A549 treated with GW870086 at 1 μM for 4 hours (cell line): ENCODE measurements at places on chromosomes 12 and 14. TPM values are rescaled to one million over a fixed set of nuclear protein-coding genes. Genes with fewer than 3 reads are reported as not detected.

Gene NINJ2
- total RNA-seq = 0.29 to 1.1 TPM (median 0.89 TPM) in 5 replicates

Gene MUCL1
- total RNA-seq = not detected in 5 replicates

Gene RPL10L
- not detected in 5 replicates for total RNA-seq

Gene FGD6
- total RNA-seq = 12.5 to 17.3 TPM (median 15.1 TPM) in 5 replicates

Gene PHC1
- total RNA-seq = 6.9 to 12.3 TPM (median 9.3 TPM) in 5 replicates

Gene TSPAN8
- 0.14 to 0.65 TPM (median 0.14 TPM) in 3 of 5 replicates, not detected in the others for total RNA-seq

Gene SRRM4
- not detected in 5 replicates for total RNA-seq

Gene UTP20
- total RNA-seq = 13.5 to 17.5 TPM (median 16.3 TPM) in 5 replicates

Gene CCDC88C
- total RNA-seq = 5.5 to 7.4 TPM (median 6.2 TPM) in 5 replicates

Gene DHRS7
- total RNA-seq = 78.6 to 86.4 TPM (median 80.1 TPM) in 5 replicates

Gene SERPINA3
- total RNA-seq = 9.1 to 10.6 TPM (median 10.1 TPM) in 5 replicates

Gene TAPBPL
- total RNA-seq = 3.3 to 4.7 TPM (median 3.8 TPM) in 5 replicates

Gene CMTM5
- total RNA-seq = not detected in 5 replicates

Gene TAS2R9
- not detected in 5 replicates for total RNA-seq

Gene B3GNT4
- total RNA-seq = 0.55 to 2.5 TPM (median 0.96 TPM) in 5 replicates

Gene TMTC1
- total RNA-seq = 0.05 to 0.12 TPM (median 0.06 TPM) in 4 of 5 replicates, not detected in the other

Gene KRT6A
- 5.6 to 6.8 TPM (median 6.6 TPM) in 5 replicates for total RNA-seq

Gene SDR9C7
- total RNA-seq = 0.09 TPM in 1 of 5 replicates, not detected in the others

Gene METAP2
- total RNA-seq = 124 to 157 TPM (median 127 TPM) in 5 replicates

Gene MGAT4C
- total RNA-seq = 0.06 TPM in 2 of 5 replicates, not detected in the others

Gene LRTM2
- 0.03 to 0.05 TPM in 2 of 5 replicates, not detected in the others for total RNA-seq

Gene ACRBP
- 0.19 to 0.24 TPM (median 0.19 TPM) in 3 of 5 replicates, not detected in the others for total RNA-seq

Gene PPM1A
- total RNA-seq = 30.4 to 40.1 TPM (median 38.3 TPM) in 5 replicates

Gene SENP1
- 9.6 to 13.3 TPM (median 12.3 TPM) in 5 replicates for total RNA-seq

Gene OR4E2
- not detected in 5 replicates for total RNA-seq

Gene BRMS1L
- 10.6 to 12.5 TPM (median 12.0 TPM) in 5 replicates for total RNA-seq

Gene P2RX2
- total RNA-seq = 0.12 TPM in 1 of 5 replicates, not detected in the others

Gene CHST11
- total RNA-seq = 16.1 to 24.1 TPM (median 21.7 TPM) in 5 replicates

Gene SIX6
- not detected in 5 replicates for total RNA-seq

Gene MYF5
- total RNA-seq = not detected in 5 replicates

Gene ANO4
- 0.12 to 0.20 TPM (median 0.15 TPM) in 4 of 5 replicates, not detected in the other for total RNA-seq

Gene C12orf56
- total RNA-seq = 0.03 to 0.24 TPM (median 0.03 TPM) in 3 of 5 replicates, not detected in the others

Gene GPRC5A
- 263 to 406 TPM (median 370 TPM) in 5 replicates for total RNA-seq

Gene C1R
- 27.8 to 41.1 TPM (median 29.9 TPM) in 5 replicates for total RNA-seq

Gene MRPS35
- total RNA-seq = 89.1 to 99.5 TPM (median 94.8 TPM) in 5 replicates

Gene SIX4
- 1.3 to 3.6 TPM (median 2.9 TPM) in 5 replicates for total RNA-seq

Gene MED13L
- total RNA-seq = 18.5 to 26.6 TPM (median 24.2 TPM) in 5 replicates

Gene FLVCR2
- total RNA-seq = 5.4 to 6.8 TPM (median 6.4 TPM) in 5 replicates
